Progenitor cell of endocrine pancreas (in vitro differentiated cells): ENCODE measurements at places on chromosomes 13 and 19.

DNA sequence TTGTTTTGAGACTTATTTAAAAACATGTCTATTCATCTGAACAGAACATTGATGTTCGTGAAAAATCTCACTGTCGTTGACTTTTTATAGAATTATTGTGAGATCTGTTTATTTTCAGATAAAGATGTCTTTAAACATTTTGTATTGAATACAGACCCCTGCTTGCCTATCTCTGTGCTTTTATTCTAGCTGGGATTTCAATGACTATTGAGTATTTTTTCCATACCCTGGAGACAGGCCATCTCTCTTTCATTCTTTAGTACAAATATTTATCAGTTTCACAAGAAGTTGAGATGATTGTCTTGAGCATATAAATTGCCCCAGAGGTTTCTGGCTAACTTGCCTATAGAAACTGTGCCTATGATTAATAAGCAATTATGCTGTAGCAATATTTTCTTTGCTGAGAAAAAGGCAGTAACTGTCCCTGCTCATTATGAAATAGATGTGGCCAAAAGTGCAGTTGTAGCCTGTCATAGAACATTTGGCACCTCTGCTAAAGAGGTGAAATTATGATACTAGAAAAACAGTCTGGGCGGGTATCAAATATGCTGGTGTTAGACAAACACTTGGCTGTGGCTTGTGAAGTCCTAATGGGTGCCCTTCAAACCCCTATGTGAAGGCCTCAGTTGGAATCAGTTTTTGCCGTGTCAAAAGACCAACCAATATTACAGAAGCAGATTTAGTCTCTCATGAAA lies 360.6 kb downstream of the HS6ST3 start:
- H3K4me3 ChIP-seq = no peak overlapping the region
- no peaks in the 10 kb centered on the region for H3K36me3 ChIP-seq
- no peak for DNase-seq
- H3K4me1 ChIP-seq = no peaks in the 10 kb centered on the region
- H3K27me3 ChIP-seq = peaks cover 7% of the 10 kb centered on the region

DNA sequence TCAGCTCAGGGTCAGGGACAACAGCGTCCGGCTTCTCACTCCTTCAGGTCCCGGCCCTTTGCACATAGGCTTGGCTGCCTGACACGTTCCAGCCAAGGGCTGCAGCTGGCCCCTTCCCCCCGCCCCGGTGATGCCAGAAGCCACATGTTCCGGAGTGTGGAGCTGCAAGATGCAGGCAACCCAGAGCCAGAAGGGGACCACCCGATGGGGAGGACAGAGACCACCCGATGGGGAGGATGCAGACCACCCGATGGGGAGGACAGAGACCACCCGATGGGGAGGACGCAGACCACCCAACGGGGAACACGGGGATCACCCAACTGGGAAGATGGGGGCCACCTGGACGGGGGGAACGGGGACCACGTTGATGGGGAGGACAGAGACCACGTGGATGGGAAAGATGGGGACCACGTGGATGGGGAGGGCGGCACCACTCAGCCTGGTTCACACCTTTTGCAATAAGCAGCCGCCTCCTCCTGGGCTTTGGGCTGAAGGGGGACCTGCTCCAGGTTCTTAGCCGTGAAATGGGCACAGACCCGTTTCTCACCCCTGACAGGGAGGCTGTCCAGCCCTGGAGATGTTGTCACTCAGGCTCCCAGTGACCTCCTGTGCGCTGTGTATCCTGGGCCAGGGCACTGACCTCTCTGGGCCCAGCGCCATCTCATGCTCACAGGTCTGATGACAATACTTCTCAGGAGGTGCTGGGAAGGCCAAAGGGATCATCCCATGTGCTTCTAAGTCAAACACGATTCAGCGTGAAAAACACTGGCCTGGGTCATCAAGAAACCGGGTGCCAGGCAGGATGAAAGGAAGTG lies 34.5 kb downstream of the C13orf46 start:
- no peak overlapping the region for H3K4me3 ChIP-seq
- DNase-seq = no peak
- peaks cover 14% of the 10 kb centered on the region for H3K4me1 ChIP-seq
- H3K27me3 ChIP-seq = peaks cover 18% of the 10 kb centered on the region

GRCh38 chr19:8252922-8253589 lies 43.9 kb downstream of the CERS4 start:
- peak; percentile 90 for DNase-seq
- no peaks in the 10 kb centered on the region for H3K27me3 ChIP-seq
- H3K27ac ChIP-seq = no peak overlapping the region
- H3K4me1 ChIP-seq = no peaks in the 10 kb centered on the region

DNA sequence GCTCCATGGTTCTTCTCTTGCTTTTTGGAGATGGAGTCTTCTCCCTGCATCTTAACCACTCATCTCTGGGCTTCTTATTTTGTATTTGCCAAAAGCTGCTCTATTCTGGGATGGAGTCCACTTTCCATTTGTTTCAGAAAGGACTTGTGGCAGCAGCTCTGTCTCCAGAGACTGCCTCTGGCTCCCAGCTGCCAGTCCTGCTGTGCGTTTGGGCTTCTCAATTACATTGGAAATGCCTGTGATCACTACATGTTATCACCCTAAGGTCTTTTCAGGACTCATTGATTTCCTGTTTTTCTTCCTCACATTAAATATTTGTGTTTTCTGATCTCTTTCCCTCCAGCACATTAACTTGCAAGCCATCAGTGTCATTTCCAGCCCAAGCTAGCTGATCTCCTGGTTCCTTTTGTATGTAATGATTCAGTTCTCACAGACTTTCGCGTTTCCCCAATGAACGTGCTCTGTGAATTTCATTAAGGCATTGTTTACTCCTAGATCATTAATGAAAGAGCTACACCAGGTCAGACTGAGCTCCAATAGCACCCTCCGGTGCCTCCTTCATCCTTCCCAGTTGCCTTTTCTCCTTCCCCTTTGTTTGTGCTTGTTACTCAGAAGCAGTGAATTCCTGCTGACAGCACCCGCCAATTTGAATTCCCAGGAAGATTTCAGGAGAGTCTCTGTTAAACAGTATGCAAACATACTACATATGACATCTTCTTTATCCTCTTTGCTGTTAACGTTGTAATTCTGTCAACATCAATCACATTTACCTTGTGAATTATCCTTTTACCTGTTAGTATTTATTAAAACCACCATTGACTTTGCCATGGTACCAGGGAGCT lies 3.0 kb downstream of the CBY2 start:
- DNase-seq = no peak
- H3K4me3 ChIP-seq = no peak overlapping the region
- no peak overlapping the region for H3K27ac ChIP-seq
- H3K4me1 ChIP-seq = peaks cover 11% of the 10 kb centered on the region
- H3K27me3 ChIP-seq = peaks cover 40% of the 10 kb centered on the region
- no peaks in the 10 kb centered on the region for H3K36me3 ChIP-seq

DNA sequence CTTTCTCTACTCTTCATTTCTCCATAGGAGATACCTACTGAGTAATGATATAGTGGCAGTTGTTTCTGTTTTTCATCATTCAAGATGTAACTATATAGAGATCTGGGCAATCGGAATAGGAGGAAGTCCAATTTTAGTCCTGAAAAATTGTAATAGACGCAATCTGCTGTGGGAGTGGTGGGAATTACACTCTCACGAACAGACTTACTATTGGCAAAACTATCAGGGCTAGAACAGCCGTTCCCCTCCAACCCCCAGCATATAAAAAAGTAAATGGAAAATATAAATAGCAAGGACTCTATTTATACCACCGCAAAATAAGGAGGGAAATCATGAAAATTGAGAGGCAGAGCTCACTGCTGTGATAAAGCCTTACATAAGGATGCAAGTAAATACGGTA lies 330.1 kb downstream of the FGF14 start:
- H3K36me3 ChIP-seq = no peaks in the 10 kb centered on the region
- H3K4me1 ChIP-seq = no peaks in the 10 kb centered on the region
- H3K4me3 ChIP-seq = no peak overlapping the region
- no peaks in the 10 kb centered on the region for H3K27me3 ChIP-seq

- H3K27ac ChIP-seq = no peak overlapping the region
- H3K36me3 ChIP-seq = peaks cover 9% of the 10 kb centered on the region
- H3K4me3 ChIP-seq = peak overlapping the region; percentile 49
- H3K27me3 ChIP-seq = no peaks in the 10 kb centered on the region
- DNase-seq = peak; percentile 75
- peaks cover 2% of the 10 kb centered on the region for H3K4me1 ChIP-seq
Observed at GRCh38 chr19:13978351-13979243, 26.3 kb downstream of the DCAF15 start.

GRCh38 chr13:85500696-85501256 lies 298.4 kb downstream of the SLITRK6 start:
- DNase-seq = no peak
- peaks cover 6% of the 10 kb centered on the region for H3K4me1 ChIP-seq

DNA sequence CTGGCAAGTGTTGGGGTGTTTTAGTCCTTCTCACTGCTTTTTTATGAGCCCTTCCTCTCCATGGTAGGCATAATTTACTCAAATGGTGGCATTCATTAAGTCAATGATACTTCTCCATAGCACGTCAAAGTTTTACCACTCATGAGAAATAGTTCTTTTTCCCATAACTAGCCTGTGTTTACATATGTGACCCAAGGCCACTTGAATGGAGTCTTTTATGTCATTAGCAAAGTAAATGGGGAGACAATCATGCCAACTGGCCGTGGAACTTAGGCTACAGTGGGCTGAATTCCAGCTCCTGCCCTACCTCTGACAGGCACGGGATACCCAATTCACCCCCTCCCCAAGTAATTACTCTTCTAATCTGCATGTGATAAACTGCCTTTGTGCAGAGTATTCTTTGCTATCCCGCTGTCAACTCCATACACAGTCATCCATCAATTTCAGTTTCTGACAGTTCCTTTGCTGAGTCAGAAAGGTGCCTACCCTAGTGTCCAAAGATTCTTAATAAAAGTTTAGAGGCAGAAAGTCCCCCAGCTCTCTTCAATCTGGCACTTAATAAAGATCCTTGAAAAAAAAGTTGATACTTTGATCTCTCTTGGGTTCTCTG lies 16.9 kb downstream of the PROSER1 start:
- no peak overlapping the region for H3K27ac ChIP-seq
- no peak overlapping the region for H3K4me3 ChIP-seq
- H3K4me1 ChIP-seq = peaks cover 12% of the 10 kb centered on the region
- DNase-seq = no peak
- H3K36me3 ChIP-seq = peaks cover 20% of the 10 kb centered on the region

- peak overlapping the region; percentile 99 for H3K27ac ChIP-seq
- peak overlapping the region; percentile 98 for H3K4me3 ChIP-seq
- DNase-seq = no peak
- H3K27me3 ChIP-seq = no peaks in the 10 kb centered on the region
- H3K4me1 ChIP-seq = peaks cover 25% of the 10 kb centered on the region
Observed at GRCh38 chr19:3986260-3987041, 1.2 kb upstream of the EEF2 start.

DNA sequence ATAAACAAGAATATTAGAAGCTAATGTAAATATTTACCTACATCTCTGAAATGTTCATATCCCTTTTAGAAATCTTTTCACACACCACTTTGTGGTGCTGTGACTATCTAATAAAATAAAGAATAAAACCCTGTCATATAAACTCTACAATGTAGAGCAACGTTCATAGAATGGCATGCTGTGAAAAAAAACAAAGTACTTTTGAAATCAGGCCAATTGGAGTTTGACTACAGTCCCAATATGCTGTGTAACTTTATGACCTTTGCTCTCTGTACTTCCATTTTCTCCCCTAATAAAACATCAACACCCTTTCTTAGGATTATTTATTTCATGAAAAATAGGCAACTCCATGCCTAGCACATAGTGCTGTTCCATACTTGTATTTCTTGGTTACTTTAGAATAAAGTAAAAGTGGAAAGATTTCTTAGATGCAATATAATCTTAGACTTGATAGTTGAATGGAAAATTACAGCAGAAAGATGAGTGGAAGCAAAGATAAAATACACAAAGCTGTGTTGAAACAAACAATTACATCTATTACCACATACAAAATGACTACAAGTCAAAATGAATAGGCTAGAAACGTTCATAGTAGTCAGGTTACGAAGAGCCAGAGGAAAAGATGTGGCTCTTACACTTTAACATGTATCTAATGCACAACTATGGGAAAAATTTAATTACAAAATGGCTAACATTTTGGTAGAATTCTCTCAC lies 613.2 kb upstream of the SLITRK5 start:
- no peaks in the 10 kb centered on the region for H3K27me3 ChIP-seq
- H3K4me3 ChIP-seq = no peak overlapping the region
- no peak overlapping the region for H3K27ac ChIP-seq
- no peaks in the 10 kb centered on the region for H3K4me1 ChIP-seq

DNA sequence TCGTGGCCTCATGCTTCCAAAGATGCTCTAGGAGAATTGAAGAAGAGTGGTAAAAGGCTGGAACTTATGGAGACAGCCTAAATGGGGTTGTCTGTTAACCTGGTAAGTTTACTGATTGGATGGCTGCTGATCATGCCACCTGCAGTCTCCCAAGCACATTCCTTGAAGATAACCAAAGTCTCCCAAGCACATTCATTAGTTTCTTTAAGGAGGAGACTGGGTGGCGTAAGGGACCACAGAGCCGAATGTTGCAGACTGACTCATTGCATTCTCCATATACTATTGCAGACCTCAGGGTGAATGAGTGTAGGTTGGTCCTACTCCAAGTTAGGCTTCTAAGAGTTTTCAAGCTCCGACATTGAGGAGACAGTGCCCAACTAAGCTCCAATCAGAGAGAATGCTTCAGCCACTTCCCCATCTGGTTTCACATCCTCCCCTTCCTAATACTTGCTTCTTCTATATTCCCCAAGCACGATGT lies at the start of gene IGFL3:
IGFL3 (minus strand) TSS at position 51 of the 478 bp plus-strand sequence; CDS start at position 12, 39 bp downstream.
- no peak within 1 kb of the TSS for H3K27ac ChIP-seq
- DNase-seq = no peak
- no peak within 1 kb of the TSS for H3K4me3 ChIP-seq
- H3K27me3 ChIP-seq = peaks cover 7% of the 10 kb centered on the region

DNA sequence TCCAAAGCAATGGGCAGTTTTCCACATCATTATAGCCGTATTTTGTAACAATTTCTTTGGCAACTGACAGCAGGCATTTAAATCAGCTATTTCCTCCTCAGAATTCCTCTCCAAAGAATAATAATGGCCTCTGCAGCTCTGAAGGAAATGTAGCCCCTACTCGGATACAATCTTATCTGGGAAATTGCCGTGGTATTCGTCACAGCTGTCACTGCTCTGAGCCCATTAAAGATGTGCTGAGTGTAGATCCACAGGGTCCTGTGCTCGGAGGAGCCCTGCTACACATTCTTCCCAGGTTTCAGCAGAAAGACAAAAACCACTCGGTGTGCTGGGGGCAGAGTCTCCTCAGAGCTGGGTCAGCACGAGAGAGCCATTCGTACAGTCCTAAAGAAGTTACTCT lies 33.1 kb downstream of the MZT1 start:
- H3K27ac ChIP-seq = no peak overlapping the region
- DNase-seq = no peak
- H3K27me3 ChIP-seq = no peaks in the 10 kb centered on the region

- H3K4me3 ChIP-seq = no peak overlapping the region
- H3K27ac ChIP-seq = peak overlapping the region; percentile 45
- DNase-seq = no peak
- H3K36me3 ChIP-seq = peaks cover 13% of the 10 kb centered on the region
- H3K4me1 ChIP-seq = peaks cover 45% of the 10 kb centered on the region
Observed at GRCh38 chr13:98476538-98476966, 100.4 kb downstream of the STK24 start.
